ENCODE measurements at places on chromosomes 12 and 14. TPM values are rescaled to one million over a fixed set of nuclear protein-coding genes. Genes with fewer than 3 reads are reported as not detected.
A peak's percentile ranks its signal among the peaks of the same experiment; 100 is the strongest.

DNA sequence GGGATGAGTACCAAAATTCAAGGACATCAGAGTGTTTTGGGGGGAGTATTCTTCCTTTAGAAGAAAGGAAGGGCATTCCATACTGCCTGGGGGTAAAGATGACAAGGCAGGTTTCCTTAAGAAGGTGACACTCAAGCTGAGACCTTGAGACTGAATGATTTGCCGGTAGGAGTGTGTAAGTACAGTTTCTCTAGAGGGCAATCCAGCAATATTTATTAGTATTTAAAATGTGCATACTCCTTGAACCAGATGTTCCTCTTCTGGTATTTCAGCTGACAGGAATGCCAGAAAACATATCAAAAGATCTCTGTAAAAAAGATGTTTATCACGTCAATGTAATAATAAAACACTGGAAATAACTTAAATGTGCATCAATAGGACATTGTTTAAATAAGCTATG lies 106.4 kb upstream of the TMCC3 start:
- DNase-seq: no peak

DNA sequence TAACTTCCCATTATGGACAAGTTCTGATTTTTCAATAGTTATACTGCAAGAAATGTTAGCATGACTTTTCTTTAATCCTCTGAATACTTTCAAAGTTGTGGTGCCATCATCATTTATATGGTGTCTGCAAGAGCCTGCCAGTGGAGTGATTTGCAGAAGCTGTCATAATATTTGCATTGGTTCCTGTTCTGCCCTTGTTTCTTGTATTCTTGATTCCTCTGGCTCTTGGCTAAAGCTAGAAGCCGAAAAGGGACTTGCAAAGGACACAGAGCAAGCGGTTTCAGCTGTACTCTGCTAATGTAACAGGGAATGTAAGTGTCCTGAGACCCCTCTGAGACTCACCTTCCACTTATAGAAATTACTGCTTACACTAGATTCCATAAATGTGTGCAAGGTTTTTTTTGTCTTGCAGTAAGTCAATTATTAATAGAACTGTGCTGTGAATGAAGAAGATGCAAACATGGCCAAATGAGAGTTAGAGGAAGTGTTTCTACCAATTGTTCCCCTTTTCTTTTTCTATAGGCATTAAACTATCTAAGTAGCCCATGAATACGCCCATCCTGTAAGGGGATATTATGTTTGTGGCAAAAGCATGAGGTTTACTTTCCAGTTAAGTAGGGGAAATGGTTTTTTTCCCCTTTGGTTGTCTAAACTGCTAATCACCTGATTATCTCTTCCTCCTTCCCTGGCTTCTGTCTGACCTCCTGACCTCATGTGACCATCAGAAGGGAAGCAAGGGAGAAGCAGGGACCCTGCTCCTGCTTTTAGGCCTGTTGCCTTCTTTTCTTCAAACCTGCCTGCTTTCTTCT lies 5.3 kb downstream of the DYRK4 start:
- no peak for DNase-seq

DNA sequence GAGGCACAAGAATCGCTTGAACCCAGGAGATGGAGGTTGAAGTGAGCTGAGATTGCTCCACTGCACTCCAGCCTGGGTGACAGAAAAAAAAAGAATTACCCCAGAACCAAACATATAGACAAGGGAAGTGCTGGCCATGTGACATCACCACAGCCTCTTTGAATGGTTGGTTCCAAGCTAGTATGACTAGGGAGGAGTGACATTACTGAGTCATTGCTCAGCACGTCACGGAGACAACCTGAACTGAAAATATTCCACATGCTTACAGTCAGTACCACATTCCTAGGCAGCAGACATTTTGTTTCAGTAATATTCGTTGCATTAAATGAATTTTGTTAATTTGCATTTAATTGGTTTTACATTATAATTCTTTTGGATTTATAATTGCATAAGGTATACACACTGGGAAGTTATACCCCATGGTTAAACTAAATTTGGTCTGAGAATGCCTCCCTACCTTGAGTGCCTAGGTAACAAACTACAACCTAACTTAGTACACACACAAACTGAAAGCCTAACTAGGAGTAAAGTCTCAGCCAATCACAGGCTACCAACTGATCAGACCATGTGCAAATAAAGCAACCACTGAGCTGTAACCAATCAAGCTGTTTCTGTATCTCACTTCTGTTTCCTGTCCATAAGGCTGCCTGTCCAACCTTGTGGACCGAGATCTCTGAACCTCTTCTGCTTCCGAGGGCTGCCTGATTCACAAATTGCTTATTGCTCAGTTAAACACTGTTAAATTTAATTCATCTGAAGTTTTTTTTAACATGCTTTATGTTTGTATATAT lies 164.4 kb downstream of the CAND1 start:
- DNase-seq: no peak

DNA sequence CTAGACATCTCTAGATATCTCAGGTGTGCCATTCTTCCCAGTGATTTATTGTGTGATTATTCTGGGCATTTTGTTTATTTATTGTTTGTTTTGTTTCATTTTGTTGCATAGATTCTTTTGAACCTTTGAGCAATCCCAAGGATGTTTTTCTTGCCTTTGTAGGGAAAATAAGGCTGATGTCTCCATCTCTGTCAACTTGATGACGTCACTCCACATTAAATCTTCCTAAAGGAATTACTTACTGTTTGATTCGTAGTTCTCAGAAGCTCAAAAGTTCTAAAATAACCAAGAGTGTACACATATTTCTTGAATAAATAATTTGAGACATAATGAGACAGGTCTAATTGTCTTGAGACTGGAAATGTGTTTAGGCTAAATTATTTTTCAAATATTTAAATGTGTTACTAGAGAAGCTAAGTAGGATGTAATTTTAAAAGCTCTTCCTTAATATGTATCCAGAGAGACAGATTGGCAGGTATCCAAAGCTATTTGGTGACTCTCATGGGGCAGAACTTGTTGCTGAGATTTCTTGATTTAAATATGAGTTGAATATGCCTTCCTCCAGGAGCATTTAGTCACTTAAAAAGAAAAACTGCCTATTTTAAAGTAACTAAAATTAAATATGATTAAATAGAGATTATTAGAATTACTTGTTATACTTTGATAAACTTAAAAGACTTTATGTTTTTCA lies 128.7 kb downstream of the CNTN1 start:
- no peak for DNase-seq

GRCh38 chr12:122130150-122130549 lies 43.9 kb downstream of the IL31 start:
- no peak for DNase-seq

- DNase-seq: no peak
These were observed 369 bp upstream of the DHH start for GRCh38 chr12:49094975-49095365.

GRCh38 chr12:132204063-132204792 lies 60.0 kb downstream of the NOC4L start:
- DNase-seq: no peak

- DNase-seq: no peak
These were observed 38.5 kb upstream of the RNASE1 start for GRCh38 chr14:20841096-20841495.

DNA sequence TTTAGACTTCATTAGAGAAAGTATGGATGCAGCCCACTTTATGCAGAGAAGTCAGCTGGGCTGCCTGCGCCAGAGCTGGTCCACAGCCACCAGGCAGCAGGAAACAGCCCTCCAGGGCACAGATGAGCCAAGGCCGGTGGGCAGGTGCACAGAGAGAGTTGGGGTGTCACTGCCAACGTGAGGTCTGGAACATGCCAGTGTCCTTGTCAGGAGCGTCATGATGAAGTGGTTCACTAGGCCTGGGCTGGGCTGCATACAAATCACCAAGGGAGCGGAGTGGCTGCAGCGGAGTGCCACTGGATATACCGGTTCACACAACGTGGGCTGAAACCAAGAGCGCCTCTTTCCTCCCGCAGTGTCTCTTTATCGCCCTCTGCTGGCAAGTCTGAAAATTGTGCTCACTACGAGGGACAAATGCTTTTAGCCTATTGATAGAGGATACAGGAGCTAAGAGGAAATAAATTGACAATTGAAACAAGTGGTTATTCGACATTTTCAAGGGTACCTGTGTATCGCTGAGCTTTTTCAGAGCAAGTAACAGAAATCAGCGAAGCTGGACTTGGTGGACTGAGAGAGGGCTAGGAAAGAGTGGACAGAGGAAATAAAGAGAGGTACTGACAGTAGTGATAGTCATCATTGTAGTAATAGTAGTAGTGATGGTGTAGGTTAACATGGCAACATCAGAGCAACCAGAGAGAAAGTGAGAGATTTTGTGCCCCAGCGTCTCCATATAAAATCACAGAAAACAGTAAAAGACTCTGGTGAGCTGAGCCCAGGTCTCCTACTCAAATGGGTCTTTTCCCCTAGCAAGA lies 52.0 kb upstream of the ITPR2 start:
- peak; percentile 82 for DNase-seq

DNA sequence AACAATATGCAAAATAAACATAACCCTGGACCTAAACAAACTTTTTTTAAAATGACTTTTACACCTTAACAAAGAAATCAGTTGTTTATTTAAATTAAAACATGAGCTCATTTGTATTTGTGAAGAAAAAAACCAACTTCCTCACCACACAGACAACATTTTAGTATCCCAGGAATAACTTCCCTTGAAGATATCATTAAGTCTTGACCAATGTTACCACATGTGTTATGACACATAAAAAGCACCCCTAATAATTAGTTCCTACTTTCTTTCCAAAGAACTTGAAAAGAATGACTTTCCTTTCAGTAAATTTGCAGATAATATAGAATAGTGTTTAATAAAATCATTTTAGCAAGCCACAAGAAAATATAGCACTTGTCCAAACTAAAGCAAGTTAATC lies 42.4 kb downstream of the DUSP16 start:
- DNase-seq: no peak

GRCh38 chr12:124685689-124686369 lies 118.4 kb upstream of the NCOR2 start:
- no peak for DNase-seq

DNA sequence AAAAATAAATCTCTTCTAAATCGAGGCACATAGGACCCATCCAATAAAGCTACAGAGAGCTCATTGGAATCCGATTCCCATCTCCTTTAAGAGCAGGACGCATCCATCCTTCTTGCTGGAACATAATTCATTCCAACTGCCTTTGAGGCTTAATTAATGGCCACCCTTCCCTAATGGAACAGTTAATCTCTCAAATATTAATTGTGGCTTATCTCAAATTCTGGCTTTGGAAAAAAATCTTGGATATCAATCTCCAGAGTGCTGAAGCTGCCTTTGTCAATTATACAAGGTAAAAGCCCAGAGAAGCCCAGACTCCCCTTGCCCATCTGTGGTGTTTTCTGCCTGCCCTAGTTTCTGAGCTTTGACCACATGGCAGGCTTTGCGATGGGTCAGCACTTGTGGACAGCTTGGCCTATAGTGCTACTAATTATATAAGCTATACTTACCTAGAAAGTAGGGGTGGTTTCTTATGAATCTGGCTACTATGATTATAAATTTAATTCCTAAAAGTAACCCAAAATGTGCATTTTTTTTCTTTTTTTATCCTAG lies 246.3 kb downstream of the NUAK1 start:
- no peak for DNase-seq

DNA sequence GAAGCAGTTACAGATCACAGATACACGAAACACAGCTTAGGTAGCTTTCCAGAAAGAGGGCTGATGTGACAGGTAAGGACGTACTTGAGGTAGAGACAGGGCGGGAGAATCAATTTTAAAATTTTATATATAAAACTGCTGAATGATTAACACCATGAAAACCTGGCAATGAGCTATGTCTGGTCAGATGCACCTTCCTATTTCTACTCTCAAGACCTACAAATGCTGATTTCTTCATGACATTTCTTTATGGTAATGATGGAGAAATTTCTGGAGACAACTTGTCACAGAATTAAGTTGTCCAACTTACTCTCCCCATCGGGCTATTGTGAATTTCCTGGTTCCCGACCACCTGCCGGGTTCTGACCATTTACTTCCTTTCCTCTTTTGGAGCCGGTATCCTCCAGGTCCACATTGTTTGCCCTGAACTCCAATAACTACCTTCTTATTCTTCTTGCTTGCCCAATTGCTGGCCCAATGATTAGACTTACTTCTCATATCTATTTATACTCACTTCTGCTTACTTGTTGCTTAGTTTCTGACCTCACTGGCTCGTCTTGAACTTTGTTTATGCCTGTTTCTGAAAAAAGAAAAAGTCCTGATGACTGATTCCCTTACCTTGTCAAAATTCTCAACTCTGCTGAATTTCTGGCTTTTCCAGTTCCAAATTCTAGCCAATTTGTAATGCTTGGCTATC lies 12.8 kb upstream of the ATP2B1 start:
- no peak for DNase-seq

AQP6 gene
- 0.13 TPM for total RNA-seq

RBM19 gene
- total RNA-seq: 18.8 TPM

TMTC2 gene
- total RNA-seq: 5.2 TPM

PTCSC3 gene
- not detected for total RNA-seq

AGAP2 gene
- total RNA-seq: 3.2 TPM

TAS2R13 gene
- 0.44 TPM for total RNA-seq

LRP1-AS gene
- total RNA-seq: not detected

FOXA1 gene
- not detected for total RNA-seq
